ENCODE measurements at places on chromosomes 4 and X. TPM values are rescaled to one million over a fixed set of nuclear protein-coding genes. Genes with fewer than 3 reads are reported as not detected.

DNA sequence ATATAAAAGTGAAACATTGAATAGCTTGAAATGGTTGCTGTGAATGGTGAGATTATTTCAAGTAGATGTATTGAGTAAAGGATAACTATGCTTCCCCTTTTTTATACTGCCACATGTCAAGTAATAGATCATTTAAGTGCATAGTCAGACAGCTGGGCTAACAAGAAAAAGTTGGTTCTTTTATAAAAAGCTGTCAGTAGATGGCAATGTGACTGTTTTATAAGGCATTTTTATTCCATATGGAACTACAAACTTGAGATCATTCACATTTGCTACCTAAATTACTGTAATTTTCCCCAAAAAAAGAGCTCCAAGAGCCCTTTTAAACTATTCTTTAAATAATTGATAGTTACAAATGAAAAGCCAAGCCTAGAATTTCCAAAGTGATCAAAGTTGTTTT is 831.0 kb downstream of the C4orf33 start:
- H3K4me3 ChIP-seq, result no peak overlapping the region
- H3K27ac ChIP-seq, result no peak overlapping the region
- H3K27me3 ChIP-seq, result no peaks in the 10 kb centered on the region
- H3K4me1 ChIP-seq, result no peaks in the 10 kb centered on the region
- H3K36me3 ChIP-seq, result no peaks in the 10 kb centered on the region

- no peak for DNase-seq
- H3K4me3 ChIP-seq, result peak overlapping the region; percentile 92
- no peaks in the 10 kb centered on the region for H3K27me3 ChIP-seq
- peak overlapping the region; percentile 94 for H3K27ac ChIP-seq
Measured at GRCh38 chrX:1391370-1391706, 575 bp downstream of the SLC25A6 start.

- H3K36me3 ChIP-seq, result no peaks in the 10 kb centered on the region
- H3K27ac ChIP-seq, result no peak overlapping the region
- no peak overlapping the region for H3K4me3 ChIP-seq
- H3K27me3 ChIP-seq, result no peaks in the 10 kb centered on the region
- no peaks in the 10 kb centered on the region for H3K4me1 ChIP-seq
Measured at GRCh38 chr4:162347842-162348213, 184.0 kb upstream of the FSTL5 start.

- H3K4me1 ChIP-seq, result no peaks in the 10 kb centered on the region
- H3K4me3 ChIP-seq, result no peak overlapping the region
- H3K27ac ChIP-seq, result no peak overlapping the region
- no peaks in the 10 kb centered on the region for H3K36me3 ChIP-seq
- H3K27me3 ChIP-seq, result peaks cover 50% of the 10 kb centered on the region
Measured at GRCh38 chr4:138805736-138806135, 209.8 kb upstream of the NOCT start.

DNA sequence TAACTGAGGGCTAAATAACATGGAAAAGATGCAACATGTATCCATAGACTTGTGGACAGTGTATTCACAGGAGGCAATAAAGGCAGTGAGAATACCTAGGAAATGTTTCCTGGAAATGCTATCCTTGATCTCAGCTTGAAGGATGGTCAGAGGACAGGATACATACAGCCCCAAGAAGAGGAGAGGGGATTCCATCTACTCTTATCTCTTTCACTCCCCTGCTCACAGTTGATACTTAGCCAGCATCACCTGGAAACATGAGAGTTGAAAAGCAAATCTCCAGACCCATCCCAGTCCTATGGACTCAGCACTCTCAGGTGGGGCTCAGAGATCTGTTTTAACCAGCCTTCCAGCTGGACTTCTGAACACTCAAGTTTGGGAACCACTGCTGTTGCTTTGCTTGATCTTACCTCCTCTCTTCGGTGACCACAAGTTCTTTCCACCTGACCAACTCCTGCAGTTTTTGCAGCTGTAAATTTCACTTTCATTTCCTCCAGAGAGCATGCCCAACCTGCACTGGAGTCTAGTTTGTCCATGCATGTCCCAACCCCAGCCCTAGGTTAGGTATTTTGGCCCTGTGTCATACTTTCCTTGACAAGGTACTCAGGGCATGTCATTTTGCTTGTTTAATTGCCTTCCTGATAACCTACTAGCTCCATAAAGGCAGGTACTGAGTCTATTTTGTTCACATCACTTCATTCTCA is 10.4 kb downstream of the RELL1 start:
- H3K4me3 ChIP-seq, result peak overlapping the region; percentile 78
- no peaks in the 10 kb centered on the region for H3K27me3 ChIP-seq
- DNase-seq, result no peak
- peaks cover 4% of the 10 kb centered on the region for H3K36me3 ChIP-seq

- no peak for DNase-seq
- H3K4me3 ChIP-seq, result no peak overlapping the region
- H3K4me1 ChIP-seq, result no peaks in the 10 kb centered on the region
- H3K36me3 ChIP-seq, result no peaks in the 10 kb centered on the region
Measured at GRCh38 chr4:73848183-73848777, 4.8 kb upstream of the PF4V1 start.

GRCh38 chr4:102705391-102705935 is 55.3 kb downstream of the MANBA start:
- H3K4me1 ChIP-seq, result peaks cover 3% of the 10 kb centered on the region
- DNase-seq, result no peak
- H3K4me3 ChIP-seq, result no peak overlapping the region
- H3K27me3 ChIP-seq, result no peaks in the 10 kb centered on the region
- peaks cover 11% of the 10 kb centered on the region for H3K36me3 ChIP-seq

GRCh38 chr4:11954093-11954492 is 525.4 kb upstream of the HS3ST1 start:
- H3K36me3 ChIP-seq, result no peaks in the 10 kb centered on the region
- H3K27me3 ChIP-seq, result no peaks in the 10 kb centered on the region
- H3K4me3 ChIP-seq, result no peak overlapping the region
- no peak overlapping the region for H3K27ac ChIP-seq

- DNase-seq, result no peak
- no peaks in the 10 kb centered on the region for H3K27me3 ChIP-seq
- H3K36me3 ChIP-seq, result no peaks in the 10 kb centered on the region
- H3K4me1 ChIP-seq, result no peaks in the 10 kb centered on the region
- H3K27ac ChIP-seq, result no peak overlapping the region
- no peak overlapping the region for H3K4me3 ChIP-seq
Measured at GRCh38 chr4:91198951-91199350, 1071.8 kb downstream of the CCSER1 start.

- no peaks in the 10 kb centered on the region for H3K36me3 ChIP-seq
- H3K27ac ChIP-seq, result no peak overlapping the region
- H3K4me3 ChIP-seq, result no peak overlapping the region
- H3K27me3 ChIP-seq, result no peaks in the 10 kb centered on the region
- H3K4me1 ChIP-seq, result no peaks in the 10 kb centered on the region
- DNase-seq, result no peak
Measured at GRCh38 chr4:24754571-24754970, 40.8 kb upstream of the SOD3 start.

GRCh38 chrX:55006827-55007621 is 6.9 kb downstream of the APEX2 start:
- H3K4me1 ChIP-seq, result peaks cover 8% of the 10 kb centered on the region
- peaks cover 5% of the 10 kb centered on the region for H3K36me3 ChIP-seq
- H3K27me3 ChIP-seq, result no peaks in the 10 kb centered on the region
- no peak overlapping the region for H3K27ac ChIP-seq
- no peak overlapping the region for H3K4me3 ChIP-seq
- DNase-seq, result no peak

DNA sequence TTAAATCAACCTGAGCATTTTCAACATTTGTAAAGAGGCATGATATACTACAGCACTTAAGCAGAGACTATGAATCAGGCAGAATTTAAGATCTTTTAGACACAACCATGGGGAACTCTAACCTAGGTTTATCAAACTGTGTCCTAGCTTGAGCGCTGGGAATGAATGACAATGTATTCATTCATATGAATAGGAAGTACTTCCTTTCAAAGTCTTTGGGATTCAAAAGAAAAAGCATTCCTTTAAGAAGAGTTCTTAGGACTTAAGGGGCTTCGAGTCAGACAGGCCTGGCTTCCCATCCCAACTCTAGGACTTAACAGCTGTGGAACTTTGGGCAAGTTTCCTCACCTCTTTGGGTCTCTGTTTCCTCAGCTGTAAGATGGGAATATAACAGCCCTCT is 104.6 kb downstream of the ANAPC4 start:
- no peaks in the 10 kb centered on the region for H3K36me3 ChIP-seq
- no peak overlapping the region for H3K4me3 ChIP-seq
- no peak overlapping the region for H3K27ac ChIP-seq
- no peak for DNase-seq
- H3K4me1 ChIP-seq, result no peaks in the 10 kb centered on the region

Gene RS1
- not detected for total RNA-seq

Gene SLC25A43
- total RNA-seq, result 6.1 TPM

Gene GPR119
- not detected for total RNA-seq

Gene CCDC120
- 11.8 TPM for total RNA-seq

Gene VCX3A
- total RNA-seq, result not detected

Gene ATOH1
- total RNA-seq, result not detected
